ENCODE measurements at places on chromosomes 7 and 10.

- no peak for DNase-seq
Measured at GRCh38 chr7:43698460-43699255, 30.7 kb downstream of the COA1 start.

DNA sequence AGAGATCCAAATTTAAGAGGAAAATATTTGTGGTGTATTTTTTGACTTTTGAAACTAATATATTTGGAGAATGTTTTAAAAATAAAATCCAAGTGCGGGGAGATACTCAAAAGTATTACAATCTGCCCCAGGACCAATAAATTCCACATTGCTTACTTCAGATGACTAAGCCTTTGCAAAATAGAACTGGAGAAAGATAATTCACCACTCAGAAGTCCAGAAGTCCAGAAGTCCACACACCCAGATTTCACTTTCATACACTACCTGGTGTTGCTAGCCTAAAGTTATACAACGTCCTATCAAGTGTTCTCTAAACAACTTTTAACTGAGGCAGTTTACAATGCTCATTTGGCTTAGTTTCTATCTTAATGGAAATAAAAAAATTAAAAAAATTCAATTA, 487.0 kb upstream of the SEMA3D start:
- no peak for DNase-seq

- no peak for DNase-seq
Measured at GRCh38 chr10:30018496-30018895, 40.9 kb downstream of the JCAD start.

DNA sequence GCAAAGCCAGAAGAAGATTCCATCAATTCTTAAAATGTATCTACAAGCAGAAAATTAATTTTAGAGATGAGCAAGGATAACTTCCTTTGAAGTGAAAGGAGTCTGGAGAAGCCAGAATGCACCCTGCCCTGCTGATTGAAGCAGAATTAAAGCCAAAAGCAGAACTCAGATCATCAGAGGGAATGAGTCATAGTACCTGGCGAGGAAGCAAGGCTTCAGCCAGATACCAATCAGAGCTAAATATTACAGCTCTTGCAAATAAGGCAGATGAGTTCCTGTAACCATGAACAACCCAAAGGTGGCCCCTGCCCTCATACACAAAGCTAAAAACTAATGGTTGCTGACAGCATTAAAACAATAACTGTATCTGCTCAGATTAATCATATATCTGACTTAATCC, 10.4 kb downstream of the HTR7 start:
- no peak for DNase-seq

- DNase-seq, result no peak
Measured at GRCh38 chr10:50577681-50578350, 45.9 kb downstream of the SGMS1 start.

DNA sequence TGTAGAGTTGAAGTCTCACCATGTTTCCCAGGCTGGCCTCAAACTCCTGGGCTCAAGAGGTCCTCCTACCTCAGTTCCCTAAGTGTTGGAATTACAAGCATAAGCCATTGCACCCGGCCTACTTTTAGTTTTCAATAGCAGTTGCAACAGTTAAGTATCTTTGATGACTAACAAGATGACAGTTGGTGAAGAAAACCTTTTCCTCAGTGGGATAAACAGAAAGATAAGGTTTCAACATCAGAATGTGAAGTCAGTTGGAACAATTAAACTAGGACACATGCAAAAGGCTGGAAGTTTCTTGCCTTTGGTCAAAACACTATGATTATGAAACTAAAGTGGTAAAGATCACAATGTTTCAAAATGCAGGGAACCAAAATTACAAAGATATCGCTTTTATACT, 169.2 kb downstream of the ZNF438 start:
- no peak for DNase-seq

GRCh38 chr10:61701055-61701705, 38.5 kb downstream of the CABCOCO1 start:
- DNase-seq, result no peak

DNA sequence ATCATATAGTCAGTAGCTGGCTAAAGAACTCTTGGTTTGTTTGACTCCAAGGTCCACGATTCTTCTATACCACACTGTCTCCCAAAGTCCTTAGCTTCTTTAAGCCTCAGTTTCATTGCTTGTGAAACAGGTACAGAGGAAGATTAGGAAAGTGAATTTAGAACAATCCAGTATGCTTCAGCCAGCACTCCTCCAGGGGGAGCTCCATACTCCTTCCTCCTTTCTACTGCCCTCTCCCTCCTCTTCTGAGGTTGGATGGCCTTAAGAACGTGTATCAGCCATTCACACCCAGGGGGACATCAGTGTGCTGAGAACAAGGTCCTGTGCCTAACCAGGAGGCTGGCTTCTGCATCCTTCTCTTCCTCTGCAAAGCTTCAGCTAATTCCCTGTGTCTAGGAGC, 54.8 kb upstream of the CALD1 start:
- no peak for DNase-seq

GRCh38 chr10:114576716-114577115, 81.4 kb downstream of the ABLIM1 start:
- DNase-seq, result no peak

- DNase-seq, result no peak
Measured at GRCh38 chr7:93817004-93817403, 73.5 kb downstream of the TFPI2 start.

GRCh38 chr7:142362349-142362748, 104.5 kb upstream of the PRSS58 start:
- DNase-seq, result no peak

DNA sequence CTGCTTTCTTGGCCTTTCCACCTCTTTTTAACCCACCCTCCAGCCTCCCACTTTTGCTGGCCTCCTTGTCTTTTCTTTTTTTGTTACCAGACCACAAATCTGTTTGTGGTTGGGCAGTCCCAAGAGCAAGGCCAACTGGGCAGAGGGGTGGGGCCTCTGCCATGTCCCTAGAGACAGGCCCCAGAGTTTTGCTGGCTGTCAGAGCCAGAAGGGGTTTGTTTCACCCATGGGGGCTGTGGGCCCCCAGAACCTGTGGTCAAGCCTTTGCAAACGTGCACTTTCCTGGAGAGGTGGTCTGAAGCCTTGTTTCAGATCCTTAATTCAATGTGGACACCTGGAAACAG, 10.3 kb downstream of the ZMIZ1 start:
- DNase-seq, result no peak

- no peak for DNase-seq
Measured at GRCh38 chr7:28452681-28453080, 40.4 kb downstream of the CREB5 start.

GRCh38 chr10:111996103-111996502, 187.5 kb downstream of the GPAM start:
- no peak for DNase-seq

DNA sequence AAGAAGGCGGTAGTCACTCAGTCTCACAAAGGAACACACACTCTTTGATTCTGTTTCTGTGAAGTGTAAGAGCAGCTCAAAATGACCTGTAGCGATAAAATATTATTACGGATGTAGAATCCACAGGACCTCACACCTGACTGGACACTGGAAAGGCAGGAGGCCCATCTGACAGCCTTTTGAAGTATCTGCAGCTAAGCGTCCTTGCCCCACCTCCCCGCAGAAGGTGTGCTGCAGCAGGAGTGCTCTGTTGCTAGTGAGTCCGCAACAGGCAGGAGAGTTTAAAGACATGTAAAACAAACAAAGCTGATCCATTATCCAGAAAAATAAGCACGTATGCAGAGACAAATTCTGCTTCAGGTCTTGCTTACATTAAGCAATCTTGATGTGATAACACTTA, 355.5 kb downstream of the GPR158 start:
- DNase-seq, result no peak

GRCh38 chr10:98391578-98391991, 23.4 kb downstream of the PYROXD2 start:
- DNase-seq, result no peak

- DNase-seq, result no peak
Measured at GRCh38 chr10:129969911-129970464, 5.9 kb upstream of the EBF3 start.

DNA sequence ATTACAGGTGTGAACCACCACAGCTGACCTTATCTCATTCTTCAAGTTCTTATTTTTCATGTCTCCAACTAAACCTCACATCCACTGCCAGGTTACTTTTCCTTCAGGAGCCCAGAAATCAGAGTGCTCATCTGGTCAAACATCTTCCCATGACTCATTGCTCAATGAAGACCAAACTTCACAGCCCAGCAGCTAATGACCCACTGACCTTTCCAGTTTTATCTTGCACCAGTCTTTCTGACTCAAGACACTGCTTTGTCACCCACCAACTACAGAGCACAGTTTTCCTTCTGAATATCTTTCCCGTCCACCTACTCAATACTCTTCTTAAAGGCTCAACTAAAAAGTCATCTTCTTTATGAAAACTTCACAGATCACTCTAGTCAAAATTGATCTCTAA, 245.1 kb downstream of the CHCHD3 start:
- no peak for DNase-seq

DNA sequence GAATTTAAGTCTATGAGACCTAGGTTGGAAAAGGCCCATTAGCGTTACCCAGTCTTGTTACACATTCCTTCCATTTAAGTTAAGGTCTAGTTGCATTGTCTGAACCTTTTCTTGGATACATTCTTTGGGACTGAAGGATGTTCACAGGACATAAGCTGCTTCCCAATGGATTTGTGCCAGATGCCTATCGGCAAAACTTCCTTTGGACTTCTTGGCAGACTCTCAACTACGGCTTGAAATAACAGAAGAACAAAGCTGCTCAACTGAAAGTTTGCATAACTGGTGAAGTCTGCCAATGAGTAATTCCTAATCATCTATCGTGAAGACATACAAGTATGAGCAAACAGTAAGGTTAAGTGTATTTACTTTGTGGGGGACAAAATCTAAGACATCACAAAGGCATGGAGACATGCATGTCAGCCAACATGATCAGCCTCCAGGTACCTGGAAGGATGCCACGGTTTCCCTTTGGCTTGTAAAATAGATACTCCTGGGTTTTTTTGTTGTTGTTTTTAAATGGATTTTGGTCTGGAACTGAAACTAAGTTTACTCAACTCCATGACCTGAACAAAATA, 35.4 kb downstream of the MALSU1 start:
- no peak for DNase-seq

- no peak for DNase-seq
Measured at GRCh38 chr7:141512597-141512996, 38.6 kb upstream of the AGK start.

DNA sequence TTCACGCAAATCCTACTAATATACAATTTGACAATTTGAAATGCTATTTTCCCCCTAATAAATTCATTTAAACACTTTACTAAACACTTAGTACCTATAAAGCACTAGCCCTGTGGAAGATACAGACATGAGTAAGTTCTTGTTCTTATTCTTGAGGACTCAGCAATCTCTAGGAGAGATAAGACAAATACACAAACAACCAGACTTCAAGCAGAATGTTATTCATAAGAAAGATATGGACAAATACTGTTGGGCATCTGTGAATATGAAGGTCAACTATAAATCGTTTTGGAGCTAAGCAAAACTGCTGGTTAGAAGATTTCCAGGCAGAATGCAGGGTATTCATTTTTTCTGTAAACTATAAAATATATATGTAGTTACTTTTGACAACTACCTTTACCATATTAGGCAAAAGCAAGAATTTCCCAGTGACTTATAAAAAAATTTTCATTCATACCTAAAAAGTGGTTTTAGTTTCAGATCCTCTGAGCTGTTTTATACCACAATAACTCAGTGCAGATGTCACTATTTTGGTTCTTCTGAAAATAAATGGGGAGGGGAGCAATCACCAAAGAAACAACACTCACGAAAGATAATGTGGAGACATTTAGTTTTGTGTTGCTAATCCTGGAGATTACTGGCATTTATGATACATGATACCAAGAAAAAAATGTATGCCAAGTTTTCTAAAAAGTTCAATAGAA, 3.8 kb downstream of the VPS41 start:
- no peak for DNase-seq

DNA sequence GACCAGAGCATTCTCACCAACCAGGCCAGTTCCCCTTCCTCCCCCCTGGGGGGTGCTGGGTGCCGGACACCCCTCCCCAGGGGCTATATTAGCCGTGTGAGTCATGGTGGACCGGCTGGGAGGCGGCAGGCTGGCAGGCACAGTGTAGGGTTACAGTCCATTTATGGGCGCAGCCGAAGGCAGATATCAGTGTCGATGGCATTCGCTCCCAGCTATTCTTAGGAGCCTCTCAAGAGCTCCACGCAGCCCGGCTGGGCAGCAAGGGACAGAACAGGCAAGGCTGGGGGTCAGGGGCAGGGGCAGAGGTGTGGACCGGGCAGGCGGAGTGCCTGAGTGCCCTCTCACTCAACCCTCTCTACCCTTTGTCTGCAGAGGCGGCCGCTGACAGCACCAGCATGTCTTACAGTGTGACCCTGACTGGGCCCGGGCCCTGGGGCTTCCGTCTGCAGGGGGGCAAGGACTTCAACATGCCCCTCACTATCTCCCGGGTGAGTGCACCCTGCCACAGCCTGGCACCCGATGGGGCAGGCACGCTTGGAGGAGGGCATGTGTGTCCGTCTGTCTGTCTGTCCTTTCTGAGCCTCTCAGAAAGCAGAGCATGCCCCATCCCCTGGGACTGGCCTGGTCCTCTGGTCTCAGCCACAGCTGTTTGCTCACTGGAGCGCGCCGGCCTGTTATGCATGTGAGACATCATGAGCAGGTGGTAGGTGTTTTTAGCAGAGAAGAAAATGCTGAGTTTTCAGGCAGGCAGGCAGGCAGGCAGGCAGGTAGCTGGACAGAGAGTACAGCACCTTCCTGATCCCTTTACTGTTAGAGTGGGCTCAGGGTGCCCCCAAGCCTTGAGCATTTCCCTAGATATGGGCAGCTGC, at the start of gene LDB3:
LDB3 (plus strand) TSS at position 215 of the 869 bp plus-strand sequence; CDS start at position 396, 181 bp downstream.
- no peak for DNase-seq

- no peak for DNase-seq
Measured at GRCh38 chr7:51444936-51445335, 128.3 kb upstream of the COBL start.

GRCh38 chr7:132333301-132333700, 243.0 kb downstream of the PLXNA4 start:
- no peak for DNase-seq

DNA sequence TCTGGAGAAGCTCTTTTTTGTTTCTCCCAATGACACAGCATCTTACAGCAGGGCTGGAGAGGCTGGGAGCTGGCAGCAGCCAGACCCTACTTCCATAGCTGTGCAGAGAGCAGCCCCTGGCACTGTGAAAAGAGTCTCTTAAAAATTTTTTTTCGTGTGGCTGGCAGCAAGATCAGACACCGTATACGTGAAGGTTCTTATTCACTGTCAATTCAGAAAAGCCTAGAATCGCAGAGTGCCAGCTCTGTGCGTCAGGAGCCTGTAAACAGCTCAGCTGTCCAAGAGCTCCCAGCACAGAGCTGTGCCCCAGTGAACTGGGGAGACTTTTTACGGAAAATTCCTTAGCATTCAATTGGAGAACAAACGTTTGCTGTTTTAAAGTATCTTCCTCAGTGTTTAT, 6.5 kb downstream of the BAG3 start:
- no peak for DNase-seq

- no peak for DNase-seq
Measured at GRCh38 chr10:71865561-71866041, 14.6 kb upstream of the PSAP start.

GRCh38 chr10:13637303-13637856, 50.6 kb downstream of the PRPF18 start:
- no peak for DNase-seq

GRCh38 chr7:42151309-42151708, 85.7 kb downstream of the GLI3 start:
- no peak for DNase-seq
